ENCODE measurements at places on chromosomes 5 and 9.
A peak's percentile ranks its signal among the peaks of the same experiment; 100 is the strongest.

DNA sequence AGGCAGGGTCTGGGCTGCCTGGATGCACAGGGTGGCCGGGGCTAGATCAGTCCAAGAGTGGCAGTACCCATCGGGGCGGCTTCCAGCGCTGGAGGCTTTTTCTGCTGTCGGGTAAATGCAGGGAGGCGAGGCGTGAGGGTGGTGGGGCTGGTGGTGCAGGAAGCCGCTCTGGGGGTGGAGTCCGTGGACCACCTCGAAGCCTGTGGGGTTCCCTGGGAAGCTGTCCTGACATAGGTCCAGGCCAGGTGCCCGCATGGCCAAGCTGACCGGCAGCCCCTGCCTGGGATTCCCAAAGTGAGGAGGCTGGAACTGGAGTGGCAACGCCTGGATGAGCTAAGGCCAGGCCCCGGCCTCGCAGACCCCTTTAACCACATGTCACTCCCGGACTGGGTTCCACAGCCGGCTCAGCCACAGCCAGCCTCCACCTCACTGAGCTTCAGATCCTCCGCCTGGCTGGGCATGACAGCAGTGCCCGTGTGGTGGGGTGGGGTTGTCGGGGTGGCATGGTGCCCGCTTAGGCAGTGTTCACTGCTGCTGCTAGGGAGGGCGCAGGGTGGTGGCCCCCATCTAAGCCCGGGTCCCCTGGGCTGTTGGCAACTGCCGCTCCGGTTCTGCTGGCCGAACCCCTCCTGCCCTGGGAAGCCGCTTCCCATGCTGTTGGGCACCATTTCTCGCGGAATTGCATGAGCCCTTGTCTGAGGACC, 1.4 kb upstream of the QRFP start:
- no peaks in the 10 kb centered on the region for H3K4me1 ChIP-seq
- no peak overlapping the region for H3K27ac ChIP-seq
- no peak overlapping the region for H3K4me3 ChIP-seq
- DNase-seq = no peak
- no peaks in the 10 kb centered on the region for H3K27me3 ChIP-seq

- H3K27ac ChIP-seq = no peak overlapping the region
- no peaks in the 10 kb centered on the region for H3K4me1 ChIP-seq
- DNase-seq = no peak
- no peaks in the 10 kb centered on the region for H3K36me3 ChIP-seq
- H3K4me3 ChIP-seq = no peak overlapping the region
Observed at GRCh38 chr5:68818057-68818695, 275.6 kb upstream of the SLC30A5 start.

GRCh38 chr9:136138566-136138965, 19.9 kb upstream of the TMEM250 start:
- no peak for DNase-seq
- no peaks in the 10 kb centered on the region for H3K36me3 ChIP-seq
- peaks cover 3% of the 10 kb centered on the region for H3K4me1 ChIP-seq

DNA sequence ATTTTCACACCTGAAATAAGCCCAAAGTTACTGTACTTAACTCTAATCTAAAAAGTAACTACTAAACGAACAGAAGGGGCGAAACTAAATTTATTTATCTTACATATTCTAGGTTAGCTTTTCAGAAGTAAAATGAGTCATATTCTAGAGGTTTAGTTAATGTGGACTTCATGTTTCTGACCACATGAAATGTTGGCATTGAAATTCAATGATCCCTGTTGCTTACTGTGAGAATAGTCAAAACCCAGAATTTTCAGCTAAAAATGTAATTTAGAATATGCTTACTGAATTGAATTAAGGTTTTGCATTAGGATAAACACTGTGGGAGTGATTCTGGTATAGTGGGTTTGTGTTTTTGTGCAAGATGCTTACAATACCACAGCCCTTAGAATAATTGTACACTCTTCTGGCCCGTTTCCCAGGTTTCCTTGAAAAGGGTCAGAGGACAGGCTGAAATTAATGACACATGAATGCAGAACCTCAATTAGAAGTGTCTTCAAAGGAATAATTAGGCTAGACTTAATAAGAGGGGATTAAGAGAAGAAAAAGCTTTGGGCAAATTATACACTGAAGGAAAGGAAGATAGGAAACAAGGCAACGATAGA, 1.4 kb upstream of the SNX18 start:
- H3K4me3 ChIP-seq = no peak overlapping the region
- no peak overlapping the region for H3K27ac ChIP-seq
- no peak for DNase-seq
- H3K27me3 ChIP-seq = no peaks in the 10 kb centered on the region

DNA sequence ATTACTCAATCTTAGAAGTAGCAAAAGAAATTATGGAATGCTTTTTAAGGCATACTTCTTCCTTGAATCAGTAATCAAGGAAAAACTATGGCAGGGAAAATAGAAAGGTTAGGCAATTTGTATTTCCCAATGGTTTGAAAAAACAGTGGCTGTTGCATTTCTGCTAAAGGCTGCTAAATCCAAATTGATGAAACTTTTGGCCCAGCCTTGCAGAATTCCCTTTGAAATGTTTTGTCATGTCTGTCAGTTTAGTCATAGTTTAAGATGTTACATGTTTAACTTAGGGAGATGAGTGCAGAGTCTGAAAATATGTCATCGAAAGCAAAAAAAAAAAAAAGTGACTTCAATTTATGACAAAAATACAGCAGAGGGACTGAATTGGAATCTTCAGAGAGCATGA, 878.9 kb upstream of the WWC1 start:
- no peaks in the 10 kb centered on the region for H3K4me1 ChIP-seq
- no peak overlapping the region for H3K27ac ChIP-seq
- H3K4me3 ChIP-seq = no peak overlapping the region
- no peaks in the 10 kb centered on the region for H3K36me3 ChIP-seq

DNA sequence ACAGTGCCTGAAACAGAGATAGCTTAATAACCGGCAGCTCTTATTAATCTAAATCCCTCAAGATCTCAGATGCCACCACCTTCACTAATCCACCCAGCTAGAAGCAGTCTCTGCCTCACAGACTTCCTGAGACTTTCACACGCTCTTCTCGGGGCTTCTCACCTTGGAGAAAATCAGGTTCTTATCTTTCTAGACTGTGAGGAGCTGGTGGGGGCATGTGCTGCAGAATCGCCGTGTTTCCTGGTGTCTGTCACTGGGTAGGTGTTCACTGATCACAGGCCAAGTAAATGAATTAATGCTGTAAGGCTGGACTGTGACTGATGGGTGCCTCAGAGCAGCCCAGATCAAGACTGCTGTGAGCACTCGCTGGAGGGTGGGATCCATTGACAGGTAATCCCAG, 101.7 kb downstream of the PSD2 start:
- no peaks in the 10 kb centered on the region for H3K36me3 ChIP-seq
- no peak overlapping the region for H3K4me3 ChIP-seq
- H3K27me3 ChIP-seq = peaks cover 7% of the 10 kb centered on the region
- no peak for DNase-seq
- H3K4me1 ChIP-seq = no peaks in the 10 kb centered on the region

DNA sequence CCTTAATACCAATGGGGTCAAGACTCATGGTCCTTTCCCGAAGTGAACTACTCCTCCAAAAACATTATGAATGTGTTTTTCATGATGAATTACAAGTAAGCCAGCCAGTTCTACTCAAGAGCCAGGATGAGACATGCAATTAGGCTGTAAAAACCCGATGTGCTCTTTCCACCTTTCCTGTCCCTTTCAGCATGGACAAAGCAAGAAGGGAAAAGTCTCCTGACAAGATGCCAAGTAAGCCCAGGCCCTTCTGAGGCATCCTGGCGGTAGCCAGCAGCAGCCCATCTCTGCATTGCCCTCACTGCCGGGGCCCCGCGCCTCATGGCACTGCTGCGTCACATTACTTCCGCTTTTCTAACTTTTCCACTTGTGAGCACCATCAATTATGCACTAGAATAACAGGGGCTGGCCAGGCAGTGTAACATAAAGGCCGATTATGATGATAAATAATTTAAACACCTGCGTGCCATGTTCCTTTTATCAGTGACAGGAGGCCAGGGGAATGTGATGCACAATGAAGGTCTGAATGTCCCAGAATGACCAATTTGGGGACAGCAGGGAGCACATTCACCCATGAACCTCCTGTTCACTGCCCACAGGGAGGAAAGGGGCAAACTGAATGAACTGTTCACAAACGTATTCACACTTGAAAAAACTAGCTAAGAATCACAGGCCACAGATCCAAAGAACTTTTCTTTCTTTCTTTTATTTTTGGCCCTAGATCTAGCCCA, 37.4 kb downstream of the EFNA5 start:
- DNase-seq = no peak
- no peak overlapping the region for H3K4me3 ChIP-seq
- H3K36me3 ChIP-seq = no peaks in the 10 kb centered on the region
- no peak overlapping the region for H3K27ac ChIP-seq
- no peaks in the 10 kb centered on the region for H3K27me3 ChIP-seq

- DNase-seq = peak; percentile 67
- no peaks in the 10 kb centered on the region for H3K36me3 ChIP-seq
- H3K27me3 ChIP-seq = no peaks in the 10 kb centered on the region
- H3K4me3 ChIP-seq = peak overlapping the region; percentile 31
Observed at GRCh38 chr5:170333161-170333910, 35.8 kb upstream of the LCP2 start.

DNA sequence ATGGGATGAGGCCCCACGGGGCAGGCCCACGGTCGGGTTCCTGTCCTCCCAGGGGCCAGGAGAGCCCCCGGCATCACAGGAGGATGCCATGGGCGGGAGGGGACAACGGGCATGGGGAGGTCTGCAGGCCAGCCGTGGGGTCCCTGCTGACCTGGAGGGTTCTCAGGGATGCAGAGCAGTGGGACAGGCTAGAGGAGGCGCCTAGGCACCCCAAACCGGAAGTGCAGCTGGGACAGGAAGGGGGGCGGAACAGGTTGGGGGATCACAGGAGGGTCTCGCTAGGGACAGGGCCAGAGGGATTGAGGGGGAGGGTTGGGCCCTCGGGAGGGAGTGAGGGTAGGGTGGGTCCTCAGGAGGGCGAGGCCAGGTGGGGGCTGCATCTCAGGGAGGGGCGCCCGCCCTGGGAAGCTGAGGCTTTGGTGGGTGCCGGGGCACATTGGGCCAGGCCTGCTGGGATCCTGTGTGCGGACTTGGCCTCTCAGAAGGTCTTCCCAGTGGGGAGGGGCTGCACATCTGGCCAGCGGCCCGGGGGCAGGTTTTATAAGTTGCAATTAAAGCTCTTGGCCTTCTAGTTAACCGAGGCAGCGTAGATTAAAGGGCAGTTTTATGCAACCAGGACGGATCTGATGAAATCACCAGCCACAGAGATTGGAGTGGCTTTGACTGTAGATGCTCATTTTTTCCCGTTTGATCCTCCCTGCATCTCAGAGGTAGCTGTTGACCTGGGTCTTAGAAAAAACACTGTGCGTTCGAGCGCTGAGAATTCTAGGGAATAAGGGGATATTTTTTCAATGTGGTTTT, 20.1 kb downstream of the NKD2 start:
- H3K27me3 ChIP-seq = no peaks in the 10 kb centered on the region
- H3K4me3 ChIP-seq = no peak overlapping the region
- H3K36me3 ChIP-seq = no peaks in the 10 kb centered on the region
- no peak for DNase-seq

GRCh38 chr5:159181651-159182050, 27.7 kb downstream of the RNF145 start:
- H3K27me3 ChIP-seq = no peaks in the 10 kb centered on the region
- H3K27ac ChIP-seq = no peak overlapping the region
- no peak overlapping the region for H3K4me3 ChIP-seq
- H3K4me1 ChIP-seq = peaks cover 13% of the 10 kb centered on the region
- H3K36me3 ChIP-seq = no peaks in the 10 kb centered on the region

DNA sequence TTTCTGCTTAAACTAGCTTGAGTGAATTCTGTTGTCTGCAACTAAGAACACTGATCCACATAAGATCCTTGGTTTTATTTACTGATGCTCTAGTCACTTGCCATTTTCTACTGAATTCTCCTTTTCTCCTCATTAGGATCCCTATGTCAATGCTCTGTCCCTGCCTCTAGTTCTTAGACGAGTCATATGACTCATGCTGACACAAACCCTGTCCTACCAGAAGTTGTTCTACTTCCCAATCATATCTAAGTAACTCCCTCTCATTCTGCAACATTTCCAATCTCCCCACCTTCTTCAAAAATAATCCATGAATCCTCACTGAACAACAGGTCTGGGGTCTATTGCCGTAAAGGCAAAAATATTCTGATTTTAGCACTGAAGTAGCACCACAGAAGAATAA, 47.1 kb upstream of the DMRT1 start:
- no peaks in the 10 kb centered on the region for H3K36me3 ChIP-seq
- no peak for DNase-seq
- no peak overlapping the region for H3K27ac ChIP-seq
- no peak overlapping the region for H3K4me3 ChIP-seq
- H3K27me3 ChIP-seq = no peaks in the 10 kb centered on the region
- H3K4me1 ChIP-seq = no peaks in the 10 kb centered on the region

DNA sequence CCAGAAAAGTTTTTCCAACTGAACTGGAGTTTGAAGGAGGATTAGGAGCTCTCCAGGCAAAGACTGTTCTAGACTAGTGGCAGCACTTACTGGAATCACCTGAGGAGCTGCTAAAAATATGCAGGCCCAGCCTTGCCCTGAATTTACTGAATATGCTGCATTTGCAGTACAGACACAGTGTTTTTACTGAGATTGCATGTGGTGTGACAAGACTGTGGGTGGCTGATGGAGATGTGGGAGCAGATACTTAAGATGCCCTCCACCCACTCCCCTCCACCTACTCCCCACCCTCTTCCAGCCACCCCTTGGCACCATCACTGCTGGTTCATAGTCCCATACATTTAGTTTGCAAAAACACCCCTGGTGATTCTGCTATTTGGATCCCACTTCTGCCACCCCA, 64.1 kb upstream of the HRH2 start:
- H3K4me3 ChIP-seq = no peak overlapping the region
- H3K36me3 ChIP-seq = no peaks in the 10 kb centered on the region
- no peak for DNase-seq

- no peaks in the 10 kb centered on the region for H3K4me1 ChIP-seq
- no peaks in the 10 kb centered on the region for H3K27me3 ChIP-seq
- H3K27ac ChIP-seq = no peak overlapping the region
- no peaks in the 10 kb centered on the region for H3K36me3 ChIP-seq
Observed at GRCh38 chr9:3873818-3874217, 348.0 kb upstream of the RFX3 start.

- H3K27ac ChIP-seq = no peak overlapping the region
- no peak overlapping the region for H3K4me3 ChIP-seq
- H3K36me3 ChIP-seq = no peaks in the 10 kb centered on the region
- H3K4me1 ChIP-seq = peaks cover 6% of the 10 kb centered on the region
Observed at GRCh38 chr9:84138541-84138940, 157.9 kb downstream of the RMI1 start.

- no peak for DNase-seq
- no peak overlapping the region for H3K27ac ChIP-seq
- H3K4me3 ChIP-seq = no peak overlapping the region
- no peaks in the 10 kb centered on the region for H3K36me3 ChIP-seq
- H3K4me1 ChIP-seq = peaks cover 10% of the 10 kb centered on the region
- H3K27me3 ChIP-seq = no peaks in the 10 kb centered on the region
Observed at GRCh38 chr5:122780296-122780695, 5.4 kb downstream of the SNX2 start.

Measured in effector memory CD4-positive, alpha-beta T cell (primary cell).